ENCODE measurements at places on chromosomes 2 and 18. TPM values are rescaled to one million over a fixed set of nuclear protein-coding genes. Genes with fewer than 3 reads are reported as not detected.

DNA sequence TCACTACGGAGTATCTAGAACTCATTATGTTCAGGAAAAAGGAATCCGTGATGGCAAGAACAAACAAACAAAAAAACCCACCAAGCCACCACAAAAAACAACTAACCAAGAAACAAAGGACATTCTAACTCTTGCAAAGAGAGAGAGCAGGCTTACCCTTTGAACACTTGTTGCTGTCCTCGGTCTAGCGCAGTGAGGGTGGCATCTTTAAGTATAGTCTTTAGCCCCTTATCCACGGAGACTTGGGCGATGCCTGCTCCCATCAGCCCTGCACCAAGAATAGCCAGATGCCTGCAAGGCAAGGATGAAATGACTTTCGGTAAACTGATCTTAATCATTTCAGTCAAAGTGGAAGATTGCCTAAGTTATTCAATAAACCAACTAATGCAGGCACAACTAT lies 31.0 kb downstream of the GAREM2 start:
- no peak for DNase-seq
- H3K36me3 ChIP-seq, result peaks cover 36% of the 10 kb centered on the region
- no peaks in the 10 kb centered on the region for H3K27me3 ChIP-seq
- H3K4me3 ChIP-seq, result no peak overlapping the region

- no peaks in the 10 kb centered on the region for H3K27me3 ChIP-seq
- DNase-seq, result no peak
- no peak overlapping the region for H3K4me3 ChIP-seq
- no peaks in the 10 kb centered on the region for H3K36me3 ChIP-seq
- H3K27ac ChIP-seq, result no peak overlapping the region
Observed at GRCh38 chr2:122843503-122843902, 1088.1 kb downstream of the TSN start.

DNA sequence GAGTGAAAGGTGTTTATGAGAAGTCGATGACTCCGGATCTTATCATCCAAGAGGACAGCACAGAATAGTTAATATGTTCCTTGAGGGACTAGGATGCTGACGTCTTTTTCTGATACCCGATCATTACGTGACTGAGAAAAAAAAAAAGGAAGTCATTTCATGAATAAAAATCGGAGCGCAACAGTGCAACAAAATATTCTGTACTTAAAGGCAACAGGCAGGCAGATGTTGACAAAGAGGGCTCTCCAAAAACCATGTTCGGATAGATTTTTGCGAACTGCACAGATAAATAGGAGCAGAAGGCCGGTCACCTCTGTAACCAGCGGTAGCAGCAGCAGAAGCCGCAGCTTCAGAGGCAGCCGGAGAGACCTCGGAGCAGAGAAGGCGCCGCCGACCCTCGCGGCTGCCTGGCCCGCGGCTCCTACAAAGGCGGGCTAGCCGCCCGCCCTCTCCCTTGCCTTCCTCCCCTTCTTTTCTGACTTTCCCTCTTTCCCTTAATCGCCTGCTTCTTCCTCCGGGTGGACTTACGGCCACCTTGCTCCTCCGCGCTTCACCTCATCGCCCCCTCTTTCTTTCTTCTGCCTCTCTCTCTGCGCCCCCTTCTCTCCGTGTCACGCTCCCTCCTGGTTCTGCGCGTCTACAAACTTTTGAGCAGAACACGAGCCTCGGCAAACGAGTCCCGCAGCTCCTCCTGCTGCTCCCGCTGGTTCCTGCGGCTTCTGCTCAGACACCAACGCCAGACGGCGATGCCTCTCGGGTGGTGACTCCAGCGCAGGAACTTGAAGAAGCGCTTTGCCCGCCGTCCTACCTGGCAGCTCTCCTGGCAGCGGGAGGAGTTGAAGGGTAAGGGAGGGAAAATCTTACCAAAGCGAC lies at the start of gene ADCYAP1:
Gene ADCYAP1 (plus strand): TSS at position 654 of the 873 bp plus-strand sequence. CDS start 516 bp downstream, outside the sequence.
- peaks cover 31% of the 10 kb centered on the region for H3K4me1 ChIP-seq
- H3K27me3 ChIP-seq, result peaks cover 77% of the 10 kb centered on the region
- H3K4me3 ChIP-seq, result peak within 1 kb of the TSS; percentile 21
- no peaks in the 10 kb centered on the region for H3K36me3 ChIP-seq
- no peak for DNase-seq

GRCh38 chr2:160207271-160207670 lies 7.2 kb upstream of the ITGB6 start:
- H3K27ac ChIP-seq, result peak overlapping the region; percentile 96
- no peak for DNase-seq
- H3K27me3 ChIP-seq, result no peaks in the 10 kb centered on the region
- H3K36me3 ChIP-seq, result peaks cover 3% of the 10 kb centered on the region

DNA sequence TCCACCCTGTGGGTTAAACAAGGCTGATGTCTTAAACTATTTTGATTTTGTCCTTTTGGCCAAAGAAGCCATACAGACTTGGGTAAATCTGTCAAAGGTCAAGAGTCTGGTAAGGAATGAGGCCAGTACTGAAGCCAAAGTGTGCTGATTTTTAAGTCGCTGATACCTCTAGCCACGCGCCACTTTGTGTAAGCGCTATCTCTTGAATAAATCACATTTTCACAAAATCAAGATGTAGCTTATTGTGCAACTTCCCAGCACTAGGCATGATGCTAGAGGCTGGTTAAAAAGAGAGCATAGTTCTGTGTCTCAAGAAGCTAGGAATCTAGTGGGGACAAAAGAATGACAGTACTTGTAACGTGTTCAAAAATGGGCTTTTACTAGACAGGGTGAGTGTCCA lies 510.6 kb upstream of the RAB6C start:
- DNase-seq, result no peak
- no peaks in the 10 kb centered on the region for H3K4me1 ChIP-seq
- no peak overlapping the region for H3K4me3 ChIP-seq
- no peaks in the 10 kb centered on the region for H3K36me3 ChIP-seq
- H3K27me3 ChIP-seq, result no peaks in the 10 kb centered on the region
- H3K27ac ChIP-seq, result no peak overlapping the region

GRCh38 chr2:128305555-128306080 lies 13.1 kb downstream of the HS6ST1 start:
- peaks cover 70% of the 10 kb centered on the region for H3K4me1 ChIP-seq
- no peak overlapping the region for H3K4me3 ChIP-seq
- peaks cover 2% of the 10 kb centered on the region for H3K36me3 ChIP-seq
- H3K27me3 ChIP-seq, result no peaks in the 10 kb centered on the region
- H3K27ac ChIP-seq, result peak overlapping the region; percentile 83

DNA sequence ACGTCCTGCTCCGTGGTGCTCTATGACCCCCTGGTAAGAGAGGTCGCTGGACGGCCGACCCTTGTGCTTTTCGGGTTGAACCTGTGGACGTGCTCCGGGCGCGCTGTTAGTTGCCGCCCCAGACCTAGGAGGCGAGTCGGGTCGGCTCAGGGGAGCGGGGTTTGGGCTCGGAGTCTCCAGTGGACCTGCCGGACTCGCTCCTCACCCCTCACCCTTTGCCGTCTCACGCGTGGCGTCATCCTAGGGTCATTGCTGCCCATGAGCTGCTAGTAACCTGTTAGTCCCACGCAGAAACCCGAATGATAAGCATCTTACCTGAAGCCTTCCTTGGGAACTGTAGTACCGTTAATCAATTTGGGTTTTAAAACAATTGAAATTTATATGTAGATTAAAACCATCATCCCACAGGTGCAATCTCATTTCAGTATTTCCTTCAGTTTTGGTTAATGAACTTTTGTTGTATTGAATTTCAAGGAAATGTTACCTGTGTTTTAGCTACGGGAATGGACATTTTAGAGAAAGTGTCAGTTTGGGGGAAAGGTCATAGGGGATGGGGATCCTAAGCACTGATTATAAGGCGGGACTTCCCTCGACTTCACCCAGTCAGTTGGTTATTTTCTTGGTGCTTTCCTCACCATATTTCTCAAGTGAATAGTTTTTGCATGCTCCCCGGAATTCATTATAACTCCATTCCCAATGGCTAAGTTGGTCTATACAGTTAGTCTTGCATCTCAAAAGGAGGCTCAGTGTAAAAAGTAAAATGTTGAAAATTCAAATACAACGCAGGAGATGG lies 536 bp downstream of the ELP2 start:
- no peak for DNase-seq
- H3K27me3 ChIP-seq, result no peaks in the 10 kb centered on the region
- peak overlapping the region; percentile 92 for H3K4me3 ChIP-seq

DNA sequence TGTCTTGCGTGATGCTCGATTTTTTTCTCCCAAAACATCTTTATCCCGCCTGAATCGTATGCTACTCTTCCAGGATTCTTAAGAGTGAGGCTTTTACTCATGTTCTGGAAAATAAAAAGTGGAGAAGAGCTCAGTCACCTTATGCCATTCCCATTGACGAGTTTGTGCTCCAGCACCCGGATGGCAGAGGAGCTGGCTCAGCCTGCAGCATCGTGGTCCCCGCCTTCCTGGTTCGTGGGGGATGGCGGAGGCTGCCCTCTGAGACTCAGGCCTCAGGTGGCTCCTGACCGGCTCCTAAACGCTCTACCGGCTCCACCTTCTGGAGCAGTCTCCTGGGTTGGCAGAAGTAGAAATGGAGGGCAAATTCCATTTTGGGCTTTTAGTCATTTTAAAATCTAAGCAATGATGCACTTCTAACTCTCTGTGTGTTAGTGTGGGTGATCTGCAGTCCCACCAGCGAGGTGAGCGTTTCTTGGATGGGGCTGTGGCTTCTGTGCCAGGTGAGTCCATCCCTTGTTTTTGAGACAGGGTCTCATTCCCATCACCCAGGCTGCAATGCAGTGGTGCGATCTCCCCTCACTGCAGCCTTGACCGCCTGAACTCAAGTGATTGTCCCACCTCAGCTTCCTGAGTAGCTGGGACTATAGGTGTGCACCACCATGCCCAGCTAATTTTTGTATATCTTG lies 27.8 kb downstream of the RTP5 start:
- H3K36me3 ChIP-seq, result no peaks in the 10 kb centered on the region
- no peak overlapping the region for H3K4me3 ChIP-seq
- no peak for DNase-seq
- H3K27ac ChIP-seq, result no peak overlapping the region
- H3K27me3 ChIP-seq, result peaks cover under 1% of the 10 kb centered on the region
- H3K4me1 ChIP-seq, result peaks cover 24% of the 10 kb centered on the region

SCYGR4 gene
- total RNA-seq, result not detected

MAP3K19 gene
- total RNA-seq, result not detected

RIT2 gene
- not detected for total RNA-seq

SCG2 gene
- total RNA-seq, result 82.1 TPM

ALK gene
- not detected for total RNA-seq

Measured in chondrocyte (in vitro differentiated cells).